Hepatocyte (in vitro differentiated cells): ENCODE measurements at places on chromosomes 5 and 9.
A peak's percentile ranks its signal among the peaks of the same experiment; 100 is the strongest.

DNA sequence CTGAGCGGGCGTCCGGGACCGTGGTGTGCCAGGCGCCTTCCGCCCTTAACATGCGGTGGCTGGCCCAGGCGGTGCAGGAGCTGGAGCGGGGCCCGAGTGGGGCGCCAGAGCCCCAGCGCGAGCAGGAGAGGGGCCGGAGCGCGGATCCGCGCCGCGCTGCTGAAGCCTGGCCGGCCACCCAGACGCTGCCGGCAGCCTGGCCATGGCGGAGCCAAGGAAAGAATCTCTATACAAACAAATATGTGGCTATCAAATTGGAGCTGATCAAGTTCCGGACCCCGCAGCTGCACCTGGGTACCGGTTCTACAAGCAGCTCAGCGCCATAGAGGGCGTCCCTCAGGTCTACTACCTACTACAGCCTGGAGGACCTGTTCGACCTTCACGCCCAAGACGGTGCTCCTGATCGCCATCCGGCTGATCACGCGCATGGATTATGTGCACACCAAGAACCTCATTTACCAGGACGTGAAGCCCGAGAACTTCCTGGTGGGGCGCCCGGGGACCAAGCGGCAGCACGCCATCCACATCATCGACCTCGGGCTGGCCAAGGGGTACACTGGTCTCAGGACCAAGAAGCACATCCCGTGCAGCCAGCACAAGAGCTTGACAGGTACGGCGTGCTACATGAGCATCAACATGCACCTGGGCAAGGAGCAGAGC, 55.8 kb downstream of the JAK2 start:
- no peak overlapping the region for H3K4me3 ChIP-seq
- no peak for DNase-seq
- H3K27me3 ChIP-seq, result no peaks in the 10 kb centered on the region
- H3K4me1 ChIP-seq, result no peaks in the 10 kb centered on the region

DNA sequence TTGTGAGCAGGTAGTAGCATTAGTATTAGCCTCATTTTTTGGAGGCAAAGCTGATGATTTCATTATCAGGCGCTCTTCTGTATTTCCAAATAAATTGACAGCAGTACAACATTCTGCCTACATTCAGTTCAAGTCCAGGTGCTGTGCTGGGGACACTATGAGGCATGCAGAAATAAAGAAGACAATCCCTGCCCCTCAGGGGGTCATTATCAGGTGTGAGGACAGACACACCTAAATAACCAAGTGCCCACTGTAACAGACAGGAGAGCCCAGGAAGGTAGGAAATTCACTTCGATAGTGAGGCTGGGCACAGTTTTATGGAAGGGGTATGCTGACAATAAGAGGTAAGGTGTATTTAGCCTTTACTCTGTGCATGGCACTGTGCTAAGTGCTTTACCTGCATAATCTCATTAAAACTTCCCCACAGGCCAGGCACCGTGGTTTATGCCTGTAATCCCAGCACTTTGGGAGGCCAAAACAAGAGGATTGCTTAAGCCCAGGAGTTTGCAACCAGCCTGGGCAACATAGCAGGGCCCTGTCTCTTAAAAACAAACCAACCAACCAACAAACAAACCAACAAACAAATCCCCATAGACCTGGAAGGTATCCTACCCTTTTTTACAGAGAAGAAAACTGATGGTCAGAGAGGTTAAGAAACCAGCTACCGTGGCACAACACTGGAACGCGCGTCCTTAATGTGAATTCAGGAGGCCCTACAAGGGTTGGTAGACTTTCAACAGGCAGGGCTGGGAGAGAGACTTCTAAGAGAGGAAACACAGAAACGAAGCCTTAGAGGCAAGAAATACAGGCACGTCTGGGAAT, 17.5 kb upstream of the GPX3 start:
- no peaks in the 10 kb centered on the region for H3K27me3 ChIP-seq
- no peak for DNase-seq
- H3K4me3 ChIP-seq, result no peak overlapping the region
- H3K4me1 ChIP-seq, result peaks cover 27% of the 10 kb centered on the region

- no peaks in the 10 kb centered on the region for H3K27me3 ChIP-seq
- no peak for DNase-seq
- H3K27ac ChIP-seq, result no peak overlapping the region
- H3K4me1 ChIP-seq, result no peaks in the 10 kb centered on the region
- no peak overlapping the region for H3K4me3 ChIP-seq
- no peaks in the 10 kb centered on the region for H3K36me3 ChIP-seq
Measured at GRCh38 chr5:88251048-88251711, 17.5 kb downstream of the TMEM161B start.

GRCh38 chr5:91311168-91311696, 71.9 kb downstream of the ARRDC3 start:
- no peaks in the 10 kb centered on the region for H3K27me3 ChIP-seq
- peak overlapping the region; percentile 67 for H3K27ac ChIP-seq
- H3K4me3 ChIP-seq, result no peak overlapping the region
- no peak for DNase-seq
- H3K4me1 ChIP-seq, result peaks cover 18% of the 10 kb centered on the region
